Body of pancreas (tissue), 4 donors: ENCODE measurements at places on chromosomes 7 and 10.
A peak's percentile ranks its signal among the peaks of the same experiment; 100 is the strongest.

DNA sequence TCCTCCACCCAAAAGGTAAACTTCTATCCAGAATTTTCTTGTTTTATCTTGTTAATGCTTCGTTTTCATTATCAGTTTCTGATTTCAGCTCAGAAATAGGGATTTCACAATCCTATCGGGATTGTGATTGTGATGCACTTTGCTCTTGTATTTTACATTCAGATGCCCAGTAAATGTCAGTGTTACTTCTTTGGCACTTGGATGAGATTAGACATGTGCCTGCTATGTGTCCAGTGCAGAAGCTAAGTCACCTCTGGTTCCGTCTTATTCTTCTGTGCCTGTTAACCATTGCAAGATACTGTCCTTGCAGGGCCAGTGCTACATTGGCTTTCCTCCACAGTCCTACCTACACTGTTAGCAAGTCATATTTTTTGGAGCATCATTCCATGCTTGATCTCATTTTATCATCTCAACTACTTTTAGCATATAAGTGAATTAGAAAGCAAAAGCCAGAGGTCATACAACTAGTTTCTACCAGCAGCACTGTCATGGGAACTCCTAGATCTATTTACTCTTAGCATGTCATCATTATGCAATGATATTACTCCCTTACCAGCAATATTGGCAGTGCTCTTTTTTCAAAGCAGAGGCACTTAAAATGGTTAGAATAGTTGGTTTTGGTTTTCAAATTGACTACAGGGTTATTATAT lies 26.7 kb downstream of the ZNF277 start:
- no peak overlapping the region for H3K27ac ChIP-seq
- no peaks in the 10 kb centered on the region for H3K36me3 ChIP-seq
- no peaks in the 10 kb centered on the region for H3K27me3 ChIP-seq
- no peak overlapping the region for H3K4me3 ChIP-seq
- no peak for DNase-seq
- H3K4me1 ChIP-seq, result peaks cover 8% of the 10 kb centered on the region

DNA sequence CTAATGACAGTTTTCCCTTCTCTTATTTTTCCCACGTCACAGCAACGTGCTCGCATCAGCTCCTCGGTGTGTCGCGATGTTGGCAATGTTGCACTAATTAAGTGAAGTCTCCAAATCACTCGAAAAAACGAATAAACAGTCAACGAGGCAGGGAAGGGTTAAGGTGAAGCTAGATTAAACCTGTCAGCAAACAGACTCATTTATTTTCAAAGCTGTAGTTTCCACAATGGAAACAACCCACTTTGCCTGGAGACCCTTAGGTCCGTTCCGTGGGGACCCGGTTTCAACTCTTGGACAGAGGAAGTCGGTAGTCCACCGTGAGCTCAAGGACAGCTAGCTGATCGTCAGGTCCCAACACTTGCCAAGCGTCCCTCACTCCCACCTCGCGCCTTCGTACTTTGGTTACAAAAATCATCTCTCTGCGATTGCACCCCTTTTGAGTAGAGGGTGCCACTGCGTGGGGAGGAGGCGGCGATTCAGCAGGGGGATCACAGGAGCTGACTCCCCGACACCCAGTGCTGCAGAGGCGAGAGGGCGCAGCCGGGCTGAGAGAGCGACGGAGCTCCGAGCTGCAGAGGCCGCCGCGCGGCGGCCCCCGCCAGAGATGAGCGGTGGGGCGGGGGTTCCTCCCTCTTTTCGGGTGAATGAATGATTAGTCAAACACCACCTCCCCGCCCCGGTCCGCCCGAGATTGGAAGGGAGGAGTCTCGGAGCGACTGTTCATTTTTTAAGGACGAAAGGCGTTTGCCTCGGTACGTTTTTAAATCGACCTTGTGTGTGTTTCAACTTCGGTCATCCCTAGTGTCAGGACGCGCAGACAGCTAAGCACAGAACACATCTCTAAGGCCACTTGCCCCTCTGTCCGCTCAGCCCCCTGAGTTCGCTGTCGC lies 1.3 kb upstream of the BMPER start:
- peak; percentile 12 for DNase-seq
- no peaks in the 10 kb centered on the region for H3K27me3 ChIP-seq
- H3K4me1 ChIP-seq, result peaks cover 20% of the 10 kb centered on the region
- H3K27ac ChIP-seq, result no peak overlapping the region

DNA sequence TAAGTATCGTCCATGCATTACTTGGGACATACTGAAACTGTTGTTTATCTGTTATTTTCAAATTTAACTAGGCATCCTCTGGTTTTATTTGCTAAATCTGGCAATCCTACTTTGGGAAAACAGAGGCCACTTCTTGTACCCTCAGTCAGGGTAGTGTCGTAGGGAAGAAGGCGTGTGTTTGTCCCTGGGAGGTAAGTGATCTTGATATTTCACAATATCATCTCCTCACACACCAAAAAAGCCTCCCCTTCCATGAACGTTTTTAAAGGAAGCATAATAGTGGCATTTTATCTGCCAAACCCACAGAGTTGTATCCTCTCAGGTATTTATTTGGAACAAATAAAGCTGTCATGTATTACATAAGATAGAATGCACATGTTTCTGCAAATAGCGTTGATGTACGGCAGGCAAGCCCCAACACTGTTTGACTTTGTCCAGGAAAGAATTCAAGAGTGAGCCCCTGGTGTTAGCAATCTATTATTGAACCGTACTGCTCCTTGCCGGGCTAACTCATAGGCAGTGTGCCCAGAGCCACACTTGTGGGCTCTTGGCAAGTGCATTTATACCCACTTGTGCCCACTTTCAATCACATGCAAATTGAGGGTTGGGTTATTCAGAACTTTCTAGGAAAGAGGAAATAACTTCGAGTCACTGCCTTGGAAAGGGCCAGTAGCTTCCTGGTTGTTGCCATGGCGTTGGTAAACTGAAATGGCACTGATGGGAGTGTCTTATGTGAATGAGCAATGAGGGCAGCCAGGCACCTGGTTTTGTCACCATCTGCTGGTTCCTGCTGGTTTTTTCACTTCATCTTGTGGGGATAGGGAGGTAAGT lies 266.0 kb downstream of the USP6NL start:
- H3K27ac ChIP-seq, result no peak overlapping the region
- no peaks in the 10 kb centered on the region for H3K36me3 ChIP-seq
- no peak overlapping the region for H3K4me3 ChIP-seq
- no peaks in the 10 kb centered on the region for H3K27me3 ChIP-seq
- DNase-seq, result no peak

GRCh38 chr7:7554021-7554432 lies 12.7 kb upstream of the MIOS start:
- peak overlapping the region; percentile 18 for H3K27ac ChIP-seq
- no peak for DNase-seq
- peaks cover 28% of the 10 kb centered on the region for H3K4me1 ChIP-seq
- H3K36me3 ChIP-seq, result no peaks in the 10 kb centered on the region
- no peaks in the 10 kb centered on the region for H3K27me3 ChIP-seq
- no peak overlapping the region for H3K4me3 ChIP-seq

DNA sequence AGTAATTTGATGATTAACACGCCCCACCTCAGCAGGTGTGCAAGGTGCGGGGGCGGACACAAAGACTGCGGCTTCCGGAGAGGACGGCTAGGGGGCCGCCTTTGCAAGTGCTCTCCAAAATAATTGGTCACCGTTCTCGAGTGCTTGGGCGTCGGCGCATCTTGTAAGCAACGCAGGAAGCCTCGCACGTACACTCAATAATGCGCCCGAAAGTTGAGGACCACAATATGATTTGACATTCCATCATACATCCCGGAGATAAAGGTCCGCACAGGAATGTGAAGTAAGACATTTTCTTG lies 114.7 kb downstream of the EBF3 start:
- peaks cover 15% of the 10 kb centered on the region for H3K4me1 ChIP-seq
- H3K4me3 ChIP-seq, result no peak overlapping the region
- H3K27me3 ChIP-seq, result peaks cover 6% of the 10 kb centered on the region
- no peak overlapping the region for H3K27ac ChIP-seq
- no peaks in the 10 kb centered on the region for H3K36me3 ChIP-seq

- peak overlapping the region; percentile 92 for H3K27ac ChIP-seq
- H3K36me3 ChIP-seq, result no peaks in the 10 kb centered on the region
Observed at GRCh38 chr10:122112021-122112616, 123.2 kb downstream of the TACC2 start.
